ENCODE measurements at places on chromosomes 2 and 18. TPM values are rescaled to one million over a fixed set of nuclear protein-coding genes. Genes with fewer than 3 reads are reported as not detected.

Gene CRIM1
- 35.1 TPM for total RNA-seq

Gene ANKRD30B
- 0.59 TPM for total RNA-seq

Gene GBX2
- 0.24 TPM for total RNA-seq

Gene ASXL3
- not detected for total RNA-seq

Gene IL18R1
- total RNA-seq, result 0.10 TPM

Gene RIT2
- total RNA-seq, result not detected

Gene CYP27A1
- total RNA-seq, result 20.5 TPM
